Body of pancreas (tissue), 4 donors: ENCODE measurements at places on chromosomes 4 and X. TPM values are rescaled to one million over a fixed set of nuclear protein-coding genes. Genes with fewer than 3 reads are reported as not detected.

GRCh38 chr4:32775049-32775448, 2054.9 kb downstream of the PCDH7 start:
- no peak overlapping the region for H3K4me3 ChIP-seq
- no peaks in the 10 kb centered on the region for H3K36me3 ChIP-seq
- no peak overlapping the region for H3K27ac ChIP-seq
- DNase-seq, result no peak
- no peaks in the 10 kb centered on the region for H3K4me1 ChIP-seq
- no peaks in the 10 kb centered on the region for H3K27me3 ChIP-seq

DNA sequence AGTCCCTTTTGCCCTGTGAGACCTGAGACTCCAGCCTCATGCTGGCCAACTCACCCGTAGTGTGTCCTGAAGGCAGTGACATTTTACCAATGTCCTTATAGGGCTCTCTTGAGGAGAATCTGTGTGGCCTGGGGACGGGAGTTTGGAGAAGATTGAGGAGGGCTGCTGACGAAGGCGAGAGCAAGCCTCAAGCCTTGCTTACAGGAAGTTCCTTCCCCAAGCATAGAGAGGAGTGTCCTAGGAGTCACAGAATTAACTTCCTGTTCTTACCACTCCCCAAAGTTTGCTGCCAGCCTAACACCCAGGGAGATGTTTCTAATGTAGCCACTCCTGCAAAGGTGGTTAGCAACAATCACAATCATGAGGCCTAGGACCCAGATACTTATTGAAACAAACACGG, at the start of gene NXF3:
NXF3 (minus strand) TSS at position 202 of the 400 bp plus-strand sequence; CDS start at position 82, 120 bp downstream.
- DNase-seq, result no peak
- no peaks in the 10 kb centered on the region for H3K36me3 ChIP-seq
- no peak within 1 kb of the TSS for H3K4me3 ChIP-seq
- no peak within 1 kb of the TSS for H3K27ac ChIP-seq
- no peaks in the 10 kb centered on the region for H3K4me1 ChIP-seq

- peak overlapping the region; percentile 33 for H3K27ac ChIP-seq
- DNase-seq, result peak; percentile 45
- no peaks in the 10 kb centered on the region for H3K27me3 ChIP-seq
- H3K36me3 ChIP-seq, result no peaks in the 10 kb centered on the region
These were observed 32.0 kb downstream of the GPRIN3 start for GRCh38 chr4:89275587-89275986.

Gene GPAT3
- 1.8 TPM for total RNA-seq
